ENCODE measurements at places on chromosomes 4 and X.
A peak's percentile ranks its signal among the peaks of the same experiment; 100 is the strongest.

DNA sequence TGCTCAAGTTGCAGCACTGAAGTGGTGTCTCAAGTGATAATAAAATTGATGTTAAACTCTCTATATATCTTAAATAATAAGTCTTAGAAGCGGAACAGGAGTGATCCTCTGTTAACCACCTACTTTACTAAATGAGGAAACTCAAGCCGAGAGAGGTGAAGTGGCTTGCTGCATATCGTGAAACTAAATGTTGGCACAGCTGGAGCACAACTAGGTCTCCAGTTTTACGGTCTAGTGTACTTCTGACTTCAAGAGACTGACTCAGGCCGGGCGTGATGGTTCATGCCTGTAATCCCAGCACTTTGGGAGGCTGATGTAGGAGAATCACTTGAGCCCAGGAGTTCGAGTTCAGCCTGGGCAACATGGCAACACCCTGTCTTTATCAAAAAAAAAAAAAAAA lies 35.5 kb upstream of the PLS3 start:
- DNase-seq, result no peak

- DNase-seq, result peak; percentile 47
Observed at GRCh38 chrX:25015486-25016360, at the start of gene ARX. Gene ARX, minus strand, starts transcription at chrX:25015965. Its CDS starts 228 bp downstream, at chrX:25015737.

GRCh38 chr4:55838356-55838755 lies 15.1 kb upstream of the EXOC1 start:
- peak; percentile 52 for DNase-seq

- DNase-seq, result no peak
Observed at GRCh38 chr4:97587912-97588311, 555.4 kb downstream of the STPG2 start.

GRCh38 chr4:122542411-122543236 lies 78.2 kb downstream of the IL21 start:
- peak; percentile 9 for DNase-seq

DNA sequence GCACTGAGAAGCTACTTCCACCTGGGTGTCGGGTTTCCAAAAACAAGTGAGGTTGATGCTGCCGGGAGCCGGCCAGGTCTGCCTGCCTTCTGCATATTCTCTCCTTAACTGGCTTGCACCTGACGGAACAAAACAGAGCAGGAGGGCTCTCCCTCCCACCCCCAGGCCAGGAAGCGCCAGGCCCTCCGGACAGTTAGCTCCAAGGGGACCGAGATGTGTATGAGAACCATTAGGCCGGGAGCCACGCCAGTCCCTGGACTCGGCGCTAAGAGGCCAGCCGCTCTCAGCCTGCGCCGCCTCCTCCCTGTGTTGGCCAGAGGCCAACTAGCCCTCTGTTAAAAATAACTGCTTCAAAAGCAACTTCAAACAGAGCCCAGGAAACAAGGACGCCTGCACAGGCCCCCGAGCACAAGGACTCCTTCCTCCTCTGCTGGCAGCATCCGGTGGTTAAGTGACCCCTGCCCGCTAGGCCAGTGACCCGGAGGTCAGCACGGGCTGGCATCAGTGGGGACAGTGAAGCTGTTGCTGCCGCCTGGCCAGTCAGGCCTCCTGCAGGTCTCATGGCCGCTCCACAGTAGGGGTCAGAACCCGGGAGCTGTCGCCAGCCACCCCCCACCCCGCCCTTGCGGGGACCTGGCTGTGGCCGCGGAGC lies 107.9 kb downstream of the ABLIM2 start:
- peak; percentile 25 for DNase-seq

DNA sequence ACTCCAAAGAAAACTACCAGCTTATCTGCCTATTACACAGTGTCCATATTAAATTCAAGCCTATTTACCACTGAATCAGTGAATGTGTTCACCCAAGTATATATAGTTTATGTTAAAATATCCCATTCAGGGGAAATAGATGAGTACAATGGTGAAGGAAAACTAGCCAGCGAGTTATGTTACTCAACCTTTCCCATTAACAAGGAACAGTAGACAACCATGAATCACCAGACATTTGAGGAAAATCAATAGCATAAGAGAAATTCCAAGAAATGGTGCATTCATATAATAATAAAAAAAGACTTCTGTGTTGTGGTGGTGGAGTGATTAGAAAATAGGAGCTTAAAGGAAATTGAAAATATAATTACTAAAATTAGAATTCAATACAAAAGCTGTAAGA lies 21.3 kb downstream of the IQCM start:
- no peak for DNase-seq

- no peak for DNase-seq
Observed at GRCh38 chr4:175641024-175641423, 171.0 kb downstream of the GPM6A start.

GRCh38 chrX:82765811-82766210 lies 742.3 kb upstream of the POU3F4 start:
- DNase-seq, result no peak

GRCh38 chr4:80125252-80126177 lies 52.5 kb upstream of the ANTXR2 start:
- DNase-seq, result peak; percentile 42

- DNase-seq, result no peak
Observed at GRCh38 chr4:114866901-114867670, 246.3 kb downstream of the NDST4 start.
